Kidney tubule cell (primary cell): ENCODE measurements at places on chromosomes 1 and 21.
A peak's percentile ranks its signal among the peaks of the same experiment; 100 is the strongest.

DNA sequence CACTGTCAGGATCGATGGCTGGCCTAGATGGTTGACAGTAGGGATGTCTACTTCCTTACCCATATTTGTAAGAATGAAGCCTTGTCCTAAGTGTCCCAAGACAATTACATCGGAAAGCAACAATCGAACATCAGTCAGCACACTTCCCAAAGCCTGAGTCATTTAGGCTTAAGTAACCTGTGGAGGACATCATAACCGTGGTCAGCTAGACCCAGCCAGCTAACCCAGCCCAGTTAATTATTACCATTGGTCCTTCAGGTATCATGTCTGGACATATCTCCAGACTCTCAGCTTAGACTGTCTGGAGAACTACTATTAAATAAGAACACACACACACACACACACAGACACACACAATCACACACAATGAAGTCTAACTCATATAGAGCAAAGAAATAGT is 264.7 kb downstream of the TRABD2B start:
- DNase-seq: peak; percentile 95

- DNase-seq: peak; percentile 74
Observed at GRCh38 chr1:61079898-61080336, 2.4 kb upstream of the NFIA start.

DNA sequence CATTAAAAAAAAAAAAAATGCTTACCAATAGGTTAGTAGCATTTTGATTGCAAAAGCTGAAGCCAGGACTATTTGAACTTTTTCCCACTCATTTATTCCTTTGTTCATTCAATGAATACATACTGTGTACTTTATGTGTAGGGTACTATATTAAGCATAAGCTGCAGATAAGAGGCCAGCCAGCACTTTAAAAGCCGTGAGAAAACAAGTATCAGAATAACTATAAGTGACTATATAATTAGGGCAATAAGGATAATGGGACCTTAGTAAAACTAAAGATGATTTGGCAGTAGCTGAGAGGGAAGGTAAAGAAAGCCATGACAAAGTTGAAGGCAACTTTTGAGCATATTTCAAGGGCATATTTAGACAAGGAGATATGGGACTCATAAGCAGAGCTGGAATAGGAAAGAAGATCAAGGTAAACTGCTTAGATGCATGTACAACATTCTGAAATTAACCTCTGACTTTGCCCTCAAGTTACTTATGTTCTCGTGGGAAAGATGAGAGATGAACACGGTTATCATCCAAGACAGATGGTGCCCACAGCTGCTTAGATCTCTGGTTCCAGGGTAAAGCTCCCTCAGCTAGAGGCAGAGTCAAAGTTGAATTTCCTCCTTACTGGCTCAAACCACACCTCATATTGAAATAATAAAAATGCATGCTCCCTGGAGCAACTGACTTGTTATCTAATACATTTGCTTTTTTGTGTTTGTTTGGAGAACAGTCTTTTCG is 44.0 kb upstream of the FMO2 start:
- DNase-seq: no peak

- no peak for DNase-seq
Observed at GRCh38 chr1:84785271-84786036, 95.2 kb upstream of the SSX2IP start.

DNA sequence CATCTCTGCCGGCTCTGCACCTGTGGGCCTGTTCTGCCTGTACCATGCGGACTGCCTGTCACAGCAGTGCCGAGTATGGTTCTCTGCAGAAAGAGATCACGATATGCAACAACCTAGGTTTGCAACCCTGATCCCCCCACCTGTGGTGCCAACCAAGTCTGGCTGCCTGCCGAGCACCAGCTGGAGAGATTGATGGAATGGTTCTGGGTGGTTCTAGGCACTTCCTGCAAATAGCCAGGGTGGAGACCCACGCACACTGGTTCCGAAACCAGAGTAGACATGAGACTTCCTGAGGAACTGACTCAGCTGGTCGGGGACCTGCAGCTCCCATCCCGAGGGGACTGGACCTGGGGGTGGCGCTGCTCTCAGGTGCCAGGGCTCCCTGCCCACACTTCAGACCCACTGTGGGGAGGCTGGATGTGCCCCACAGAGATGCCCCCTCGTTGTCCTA is 5.4 kb downstream of the TPRG1L start:
- no peak for DNase-seq

DNA sequence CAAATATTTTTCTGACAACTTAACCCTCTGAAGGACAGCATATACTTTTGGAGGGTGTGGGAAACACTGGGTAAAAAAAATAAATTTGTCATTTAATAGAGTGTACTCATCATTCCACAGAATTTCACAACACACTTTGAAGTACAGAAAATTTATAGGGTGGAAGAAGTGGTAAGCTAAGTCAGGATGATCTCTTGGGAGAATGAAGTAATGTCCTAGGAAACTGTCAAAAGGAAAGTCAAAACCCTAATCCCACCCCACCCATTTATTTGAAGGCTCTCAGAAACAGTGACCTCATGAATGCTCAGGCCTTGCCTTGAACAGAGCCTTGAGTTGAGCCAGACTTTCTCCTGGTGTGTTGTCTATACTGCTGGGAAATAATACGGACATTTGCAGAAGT is 7.3 kb upstream of the UAP1 start:
- no peak for DNase-seq
